Chondrocyte (in vitro differentiated cells): ENCODE measurements at places on chromosomes 13 and 19.

DNA sequence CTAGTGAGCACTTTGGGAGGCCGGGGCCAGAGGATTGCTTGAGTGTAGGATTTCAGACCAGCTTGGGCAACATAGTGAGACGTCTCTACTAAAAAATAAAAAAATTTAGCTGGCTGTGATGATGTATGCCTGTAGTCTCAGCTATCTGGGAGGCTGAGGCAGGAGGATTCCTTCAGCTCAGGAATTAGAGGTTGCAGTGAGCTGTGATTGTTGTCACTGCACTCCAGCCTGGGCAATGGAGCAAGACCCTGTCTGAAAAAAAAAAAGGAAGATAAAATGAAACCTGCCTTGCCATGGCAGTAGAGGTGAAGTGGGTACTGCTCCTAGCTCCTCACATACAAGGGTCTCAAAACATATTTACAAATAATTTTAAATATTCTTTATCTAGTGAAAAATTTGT, 7.4 kb downstream of the UCHL3 start:
- no peak overlapping the region for H3K4me3 ChIP-seq
- no peak for DNase-seq
- H3K36me3 ChIP-seq = peaks cover 12% of the 10 kb centered on the region
- peaks cover 10% of the 10 kb centered on the region for H3K4me1 ChIP-seq

- H3K36me3 ChIP-seq = no peaks in the 10 kb centered on the region
- H3K27ac ChIP-seq = peak overlapping the region; percentile 52
- H3K4me1 ChIP-seq = peaks cover 17% of the 10 kb centered on the region
- no peak for DNase-seq
These were observed 23.4 kb downstream of the ZDHHC20 start for GRCh38 chr13:21435687-21436151.

GRCh38 chr19:55623561-55623960, 805 bp downstream of the ZNF784 start:
- H3K36me3 ChIP-seq = peaks cover 4% of the 10 kb centered on the region
- H3K4me1 ChIP-seq = peaks cover 18% of the 10 kb centered on the region
- DNase-seq = no peak
- peak overlapping the region; percentile 87 for H3K4me3 ChIP-seq

DNA sequence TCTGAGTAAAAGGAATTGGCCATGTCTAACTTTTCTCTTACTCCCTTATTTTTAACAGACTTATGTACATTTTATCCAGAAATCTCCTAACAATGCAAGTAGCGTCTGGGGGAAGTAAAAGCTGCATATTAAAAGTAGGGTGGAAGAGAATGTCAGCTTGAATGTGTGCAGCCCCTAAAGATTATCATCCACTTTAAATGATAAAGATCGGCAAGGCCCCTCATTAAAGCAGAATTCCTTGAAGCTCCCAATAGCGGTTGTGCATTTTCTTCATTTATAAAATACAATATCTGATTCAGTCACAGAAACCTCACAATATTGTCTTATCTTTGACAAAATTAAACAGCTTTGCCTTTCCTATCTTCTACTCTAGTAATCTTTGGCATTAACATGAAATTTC, 184.6 kb downstream of the LHFPL6 start:
- H3K4me3 ChIP-seq = no peak overlapping the region
- no peaks in the 10 kb centered on the region for H3K27me3 ChIP-seq
- peak overlapping the region; percentile 98 for H3K27ac ChIP-seq
- no peak for DNase-seq
- no peaks in the 10 kb centered on the region for H3K36me3 ChIP-seq
- peaks cover 52% of the 10 kb centered on the region for H3K4me1 ChIP-seq

- H3K4me3 ChIP-seq = no peak overlapping the region
- H3K27ac ChIP-seq = no peak overlapping the region
- H3K27me3 ChIP-seq = no peaks in the 10 kb centered on the region
- H3K4me1 ChIP-seq = peaks cover 8% of the 10 kb centered on the region
- DNase-seq = no peak
These were observed 9.0 kb downstream of the ABHD8 start for GRCh38 chr19:17294051-17294891.

- peaks cover 6% of the 10 kb centered on the region for H3K36me3 ChIP-seq
- H3K27ac ChIP-seq = peak overlapping the region; percentile 85
- H3K4me3 ChIP-seq = peak overlapping the region; percentile 76
- peaks cover 27% of the 10 kb centered on the region for H3K4me1 ChIP-seq
- no peaks in the 10 kb centered on the region for H3K27me3 ChIP-seq
These were observed 109.3 kb upstream of the MLNR start for GRCh38 chr13:49110913-49111170.

DNA sequence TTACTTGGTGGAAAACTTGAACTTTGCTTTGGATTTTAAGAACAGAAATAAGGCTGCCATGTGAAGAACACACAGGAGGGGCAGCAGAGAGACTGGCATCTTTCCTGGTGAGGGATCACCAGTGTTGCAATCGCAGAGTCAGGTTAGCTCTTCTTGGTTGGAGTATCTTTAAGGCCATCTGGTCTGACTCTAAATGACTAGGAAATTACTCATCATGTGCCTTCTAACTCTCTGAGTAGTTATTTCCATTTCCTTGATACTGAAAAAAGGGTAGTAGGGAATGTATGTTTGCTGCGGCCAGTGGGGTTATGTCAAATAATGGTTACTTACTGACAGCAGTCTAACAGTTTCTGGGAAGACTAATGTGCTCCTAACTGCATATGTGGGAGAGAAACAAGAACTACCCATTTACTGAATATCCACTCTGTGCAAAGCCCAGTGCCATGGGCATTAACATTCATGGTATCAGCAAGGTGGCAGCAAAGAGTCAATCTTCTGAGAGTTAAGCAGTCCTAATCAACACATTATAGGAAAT, 122.1 kb downstream of the COG6 start:
- H3K4me3 ChIP-seq = no peak overlapping the region
- H3K36me3 ChIP-seq = no peaks in the 10 kb centered on the region
- no peak for DNase-seq
- H3K4me1 ChIP-seq = peaks cover 45% of the 10 kb centered on the region

GRCh38 chr19:48746738-48747575, at the start of gene IZUMO1:
IZUMO1 (minus strand) TSS chr19:48746909; CDS start chr19:48745859, 1,050 bp downstream.
- no peaks in the 10 kb centered on the region for H3K36me3 ChIP-seq
- peak within 1 kb of the TSS; percentile 68 for H3K4me3 ChIP-seq
- H3K27me3 ChIP-seq = no peaks in the 10 kb centered on the region
- H3K4me1 ChIP-seq = peaks cover 5% of the 10 kb centered on the region

GRCh38 chr19:16025108-16026101, 50.9 kb upstream of the TPM4 start:
- DNase-seq = peak; percentile 82
- H3K27me3 ChIP-seq = peaks cover 15% of the 10 kb centered on the region
- H3K4me1 ChIP-seq = no peaks in the 10 kb centered on the region
- H3K4me3 ChIP-seq = no peak overlapping the region
- no peaks in the 10 kb centered on the region for H3K36me3 ChIP-seq

GRCh38 chr19:18745012-18745735, 45.9 kb downstream of the COMP start:
- peaks cover 2% of the 10 kb centered on the region for H3K36me3 ChIP-seq
- H3K27ac ChIP-seq = no peak overlapping the region
- peak; percentile 84 for DNase-seq
- no peaks in the 10 kb centered on the region for H3K4me1 ChIP-seq

- H3K27me3 ChIP-seq = no peaks in the 10 kb centered on the region
- H3K4me1 ChIP-seq = peaks cover 29% of the 10 kb centered on the region
- DNase-seq = no peak
- no peaks in the 10 kb centered on the region for H3K36me3 ChIP-seq
These were observed 801.4 kb downstream of the SLITRK6 start for GRCh38 chr13:84997858-84998257.

DNA sequence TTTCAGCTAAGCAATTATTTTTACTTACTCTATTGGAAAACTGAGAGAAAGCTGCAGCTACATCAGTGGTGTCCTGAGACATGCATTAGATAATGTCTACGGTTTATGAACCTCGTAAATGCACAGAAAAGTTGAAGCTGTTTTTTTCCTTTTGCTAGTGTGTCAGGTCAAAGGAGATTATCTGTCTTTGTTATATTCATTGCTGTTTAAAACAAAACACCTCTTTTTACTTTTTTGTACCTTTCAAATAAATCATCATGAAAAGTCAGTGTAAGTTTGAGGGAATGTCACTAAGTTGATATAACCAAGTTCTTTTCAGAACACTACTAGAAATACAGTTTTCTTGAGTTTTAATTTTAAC, 2.2 kb downstream of the NBEA start:
- peaks cover 10% of the 10 kb centered on the region for H3K27me3 ChIP-seq
- no peak for DNase-seq

DNA sequence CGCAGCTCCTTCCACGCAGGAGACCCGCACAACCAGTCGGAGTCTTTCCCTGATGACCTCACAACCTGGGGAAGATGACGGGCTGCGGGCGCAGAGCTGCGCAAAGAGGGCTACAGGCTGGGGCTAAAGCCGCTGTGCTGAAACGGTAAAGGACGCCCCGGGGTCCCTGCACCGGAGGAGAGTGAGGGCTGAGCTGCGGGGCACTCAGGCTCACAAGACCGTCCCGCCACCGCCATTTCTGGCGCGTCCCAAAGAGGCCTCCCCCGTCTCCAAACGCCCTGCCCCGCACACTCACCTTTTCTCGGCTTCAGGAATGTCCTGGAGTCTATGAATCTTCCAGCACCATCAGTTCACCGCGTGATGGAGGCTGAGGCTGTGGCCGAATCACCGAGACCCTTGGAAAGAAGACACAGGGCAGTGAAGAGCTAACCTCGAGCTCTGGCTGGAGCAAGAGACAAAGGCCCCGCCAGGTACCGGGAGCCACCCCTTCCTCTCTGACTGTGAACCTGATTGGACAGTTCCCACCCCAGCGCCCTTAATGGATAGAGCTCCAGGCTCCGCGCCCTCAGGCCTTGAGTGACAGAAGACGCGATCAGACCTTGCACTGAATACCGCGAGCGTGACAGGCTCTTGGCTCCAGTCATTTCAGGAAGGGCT, 41.8 kb upstream of the ZNF429 start:
- peaks cover 2% of the 10 kb centered on the region for H3K36me3 ChIP-seq
- no peak for DNase-seq
- no peaks in the 10 kb centered on the region for H3K27me3 ChIP-seq
- peak overlapping the region; percentile 69 for H3K27ac ChIP-seq
- H3K4me3 ChIP-seq = peak overlapping the region; percentile 92

DNA sequence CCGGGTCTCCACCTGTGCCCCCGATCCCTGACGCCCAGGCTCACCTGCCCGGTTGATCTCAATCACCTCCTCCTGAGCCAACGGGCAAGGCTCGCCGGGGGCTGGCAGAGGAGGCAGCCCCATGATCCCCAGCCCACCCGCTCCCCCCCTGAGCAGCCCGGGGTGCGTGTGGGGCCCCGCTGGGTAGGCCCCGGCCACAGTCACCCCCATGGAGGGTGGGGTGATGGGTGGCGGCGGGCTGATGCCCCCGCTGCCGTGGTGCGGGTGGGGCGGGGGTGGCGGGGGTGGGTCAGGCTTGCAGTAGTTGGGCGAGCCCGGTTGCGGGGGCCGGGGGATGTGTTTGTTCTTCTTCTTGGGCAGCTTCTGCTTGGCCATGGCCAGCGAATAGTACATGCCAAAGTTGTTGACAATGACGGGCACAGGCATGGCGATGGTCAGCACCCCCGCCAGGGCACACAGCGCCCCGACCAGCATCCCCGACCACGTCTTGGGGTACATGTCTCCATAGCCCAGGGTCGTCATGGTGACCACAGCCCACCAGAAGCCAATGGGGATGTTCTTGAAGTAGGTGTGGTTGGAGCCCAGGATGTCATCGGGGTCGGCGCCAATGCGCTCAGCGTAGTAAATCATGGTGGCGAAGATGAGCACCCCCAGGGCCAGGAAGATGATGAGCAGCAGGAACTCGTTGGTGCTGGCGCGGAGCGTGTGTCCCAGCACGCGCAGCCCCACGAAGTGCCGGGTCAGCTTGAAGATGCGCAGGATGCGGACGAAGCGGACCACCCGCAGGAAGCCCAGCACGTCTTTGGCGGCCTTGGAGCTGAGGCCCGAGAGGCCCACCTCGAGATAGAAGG, 6.0 kb downstream of the KCNC3 start:
- H3K4me3 ChIP-seq = no peak overlapping the region
- peaks cover 10% of the 10 kb centered on the region for H3K36me3 ChIP-seq
- no peak overlapping the region for H3K27ac ChIP-seq
- DNase-seq = peak; percentile 77

DNA sequence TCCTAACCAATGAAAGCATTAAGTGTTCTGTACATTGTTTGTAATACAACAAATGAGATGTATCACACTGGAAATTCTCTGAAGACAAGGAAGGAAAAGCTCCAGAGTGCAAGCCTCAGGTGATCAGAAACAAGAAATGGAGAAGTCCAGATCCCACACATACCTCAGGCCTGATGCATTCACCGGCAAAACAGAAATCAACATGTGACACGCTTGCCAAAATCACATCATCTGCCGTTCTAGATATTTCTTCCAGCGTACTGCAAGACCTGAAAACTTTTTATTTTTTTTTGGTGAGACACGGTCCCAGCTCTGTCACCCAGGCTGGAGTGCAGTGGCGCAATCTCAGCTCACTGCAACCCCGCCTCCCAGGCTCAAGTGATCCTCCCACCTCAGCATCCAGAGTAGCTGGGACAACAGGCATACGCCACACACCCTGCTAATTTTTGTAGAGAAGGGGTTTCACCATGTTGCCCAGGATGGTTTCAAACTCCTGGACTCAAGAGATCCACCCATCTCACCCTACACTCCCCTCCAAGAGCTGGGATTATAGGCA, 48.6 kb downstream of the FOXO1 start:
- no peaks in the 10 kb centered on the region for H3K27me3 ChIP-seq
- DNase-seq = no peak
- H3K4me1 ChIP-seq = peaks cover 20% of the 10 kb centered on the region
- no peak overlapping the region for H3K4me3 ChIP-seq

DNA sequence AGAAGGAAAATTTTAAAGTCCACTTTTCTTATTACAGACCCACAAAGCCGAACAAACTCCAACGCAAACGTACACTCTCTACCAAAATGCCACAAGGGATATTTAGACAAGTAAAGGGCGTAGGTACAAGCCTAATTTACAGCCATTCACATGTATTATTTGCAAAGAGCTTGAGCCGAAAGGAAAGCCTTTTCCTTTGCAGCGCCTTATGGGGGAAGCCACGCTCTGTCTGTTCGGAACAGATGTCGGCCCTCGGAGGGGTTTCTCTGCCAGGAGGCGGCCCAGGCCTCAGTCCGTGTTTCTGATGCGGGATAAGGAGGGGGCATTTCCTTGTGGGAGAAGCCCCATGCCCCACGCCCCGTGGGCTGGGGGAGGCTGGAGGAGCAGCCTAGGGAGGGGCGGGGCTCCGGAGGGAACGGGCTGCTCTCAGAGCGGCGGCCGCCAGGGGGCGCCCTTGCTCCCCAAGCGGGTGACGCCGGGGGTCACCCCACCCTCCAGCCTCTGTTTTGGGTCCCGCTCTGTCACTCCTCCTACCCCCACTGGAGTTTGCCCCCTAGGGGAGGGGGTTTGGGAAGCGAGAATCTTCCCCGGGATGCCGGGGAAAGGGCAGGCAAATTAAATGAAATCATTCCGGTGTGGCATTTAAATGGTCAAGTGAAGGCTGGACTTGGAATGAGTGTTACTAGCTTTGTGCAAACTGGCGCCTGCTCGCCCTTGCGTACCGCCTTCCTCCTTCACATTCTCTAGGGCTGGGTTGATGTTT, 2.9 kb downstream of the HTR2A start:
- H3K4me3 ChIP-seq = peak overlapping the region; percentile 80
- H3K27me3 ChIP-seq = peaks cover 42% of the 10 kb centered on the region
- DNase-seq = no peak
- no peaks in the 10 kb centered on the region for H3K36me3 ChIP-seq
- H3K4me1 ChIP-seq = peaks cover 24% of the 10 kb centered on the region
